ENCODE measurements at places on chromosomes 13 and 19. TPM values are rescaled to one million over a fixed set of nuclear protein-coding genes. Genes with fewer than 3 reads are reported as not detected.

DNA sequence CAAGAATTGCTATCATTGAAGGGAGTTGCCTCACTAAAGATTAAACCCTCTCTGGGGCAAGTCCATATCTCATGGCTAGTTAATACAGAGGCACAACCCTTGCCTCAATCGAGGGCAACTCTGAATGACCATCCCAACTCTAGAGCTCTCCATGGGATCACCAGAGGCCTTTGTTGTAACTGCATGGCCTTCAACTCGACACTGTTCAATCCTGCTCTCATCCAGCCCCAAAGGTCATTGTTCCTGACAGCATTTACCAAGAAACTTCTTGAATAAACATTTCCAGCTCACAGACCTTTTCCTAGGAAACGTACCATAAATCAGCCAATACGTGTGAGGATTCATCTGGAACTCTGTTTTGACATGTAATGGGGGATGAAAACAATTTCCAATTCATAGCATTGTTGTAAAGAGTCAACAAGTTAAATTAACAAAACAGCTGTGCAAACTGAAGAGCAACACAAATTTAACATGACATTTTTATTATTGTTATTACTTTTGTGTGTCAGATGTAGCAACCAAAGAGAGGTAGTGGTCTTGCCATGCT is 452.7 kb downstream of the SUCLA2 start:
- H3K4me1 ChIP-seq: no peaks in the 10 kb centered on the region
- H3K27me3 ChIP-seq: no peaks in the 10 kb centered on the region
- no peak for DNase-seq
- no peak overlapping the region for H3K4me3 ChIP-seq

- peak within 1 kb of the TSS; percentile 7 for H3K27ac ChIP-seq
- peaks cover 5% of the 10 kb centered on the region for H3K27me3 ChIP-seq
- H3K36me3 ChIP-seq: no peaks in the 10 kb centered on the region
- no peaks in the 10 kb centered on the region for H3K4me1 ChIP-seq
Measured at GRCh38 chr19:44905437-44906160, at the start of gene APOE. APOE (plus strand) TSS chr19:44905796; CDS start chr19:44906625, 829 bp downstream.

- H3K36me3 ChIP-seq: no peaks in the 10 kb centered on the region
- no peaks in the 10 kb centered on the region for H3K27me3 ChIP-seq
- peak; percentile 56 for DNase-seq
- H3K4me3 ChIP-seq: no peak overlapping the region
Measured at GRCh38 chr19:29098863-29099481, 114.0 kb downstream of the UQCRFS1 start.

GRCh38 chr19:36169084-36169760 is 17.0 kb upstream of the COX7A1 start:
- no peaks in the 10 kb centered on the region for H3K4me1 ChIP-seq
- no peak overlapping the region for H3K4me3 ChIP-seq
- peak overlapping the region; percentile 49 for H3K27ac ChIP-seq
- DNase-seq: no peak
- no peaks in the 10 kb centered on the region for H3K36me3 ChIP-seq

GRCh38 chr13:32427852-32428580 is at the start of gene N4BP2L1:
N4BP2L1 (minus strand) TSS chr13:32428130; CDS start chr13:32428082, 48 bp downstream.
- no peaks in the 10 kb centered on the region for H3K27me3 ChIP-seq
- no peaks in the 10 kb centered on the region for H3K36me3 ChIP-seq
- peak within 1 kb of the TSS; percentile 97 for H3K4me3 ChIP-seq

DNA sequence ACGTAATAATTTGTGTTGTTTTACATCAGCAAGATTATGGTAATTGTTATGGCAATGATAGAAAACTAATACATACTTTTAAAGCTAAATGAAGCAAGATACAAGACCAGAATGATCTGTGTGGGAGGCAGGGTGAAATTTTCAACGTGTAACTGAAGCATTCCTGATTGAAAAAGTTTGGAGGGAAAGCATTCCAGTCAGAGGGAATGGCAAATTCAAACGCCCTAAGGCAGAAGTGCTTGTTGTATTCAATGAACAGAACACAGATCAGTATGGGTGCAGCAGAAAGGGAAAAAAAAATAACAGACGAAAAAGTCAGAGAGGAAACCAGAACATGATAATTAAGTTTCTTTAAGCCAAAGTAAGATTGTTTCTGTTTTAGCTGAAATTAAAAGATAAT is 928.5 kb upstream of the SLITRK1 start:
- no peak overlapping the region for H3K27ac ChIP-seq
- no peaks in the 10 kb centered on the region for H3K36me3 ChIP-seq
- H3K27me3 ChIP-seq: no peaks in the 10 kb centered on the region
- no peak for DNase-seq

DNA sequence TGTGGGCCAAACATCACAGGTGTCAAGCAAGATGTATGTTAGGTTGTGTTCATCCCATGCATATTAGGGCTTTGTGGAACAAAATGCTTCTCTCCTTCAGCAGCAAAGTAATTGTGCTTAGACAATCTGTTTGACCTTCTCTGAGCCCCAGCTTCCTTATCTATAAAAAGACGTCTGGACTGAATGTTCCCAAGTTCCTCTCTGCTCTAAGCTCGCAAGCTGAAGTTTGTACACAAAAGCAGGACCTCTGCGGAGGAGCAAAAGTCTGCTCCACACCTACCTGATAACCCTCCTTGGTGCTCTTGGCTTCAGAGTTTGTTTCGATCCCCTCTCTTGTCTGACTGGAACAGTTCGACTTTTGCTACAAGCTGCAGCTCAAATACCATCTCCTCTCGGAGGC is 95.7 kb upstream of the UBL3 start:
- H3K27ac ChIP-seq: no peak overlapping the region
- H3K4me3 ChIP-seq: no peak overlapping the region
- H3K4me1 ChIP-seq: no peaks in the 10 kb centered on the region

DNA sequence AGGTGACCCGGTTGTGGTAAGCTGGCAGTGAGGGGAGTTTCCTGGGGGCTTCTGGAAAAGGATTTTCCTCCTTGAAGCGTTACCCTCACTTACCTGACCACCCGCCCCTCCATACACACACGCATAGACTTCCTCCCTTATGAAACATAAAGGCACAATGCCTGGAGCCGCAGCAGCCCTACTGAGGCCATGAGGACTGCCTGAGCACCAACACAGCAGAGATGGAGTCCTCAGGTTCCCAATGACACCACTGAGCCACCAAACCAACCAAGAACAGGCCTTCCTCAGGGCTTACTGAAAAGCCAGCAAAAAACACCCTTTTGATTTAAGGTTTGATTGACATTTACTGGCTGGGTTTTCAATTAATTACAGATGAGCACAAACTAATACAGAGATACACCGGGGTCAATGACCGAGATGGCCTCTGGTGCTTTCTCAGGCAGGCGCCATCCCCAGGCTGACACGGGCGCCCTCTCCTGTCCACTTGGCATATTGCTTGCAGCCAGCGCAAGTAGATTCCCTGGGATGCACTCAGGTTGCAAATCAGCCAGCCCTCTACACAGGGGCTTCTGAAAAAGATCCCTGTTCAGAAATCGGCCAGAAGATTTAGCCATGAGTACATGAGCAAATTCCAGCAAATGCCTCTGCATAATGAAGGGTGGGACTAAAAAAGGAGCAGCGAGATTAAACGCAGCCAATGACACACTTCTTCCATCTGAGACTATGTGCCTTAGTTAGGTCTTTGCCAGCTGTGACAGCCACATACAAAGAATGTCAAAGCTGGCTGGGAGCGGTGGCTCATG is 14.8 kb downstream of the OPA3 start:
- no peaks in the 10 kb centered on the region for H3K27me3 ChIP-seq
- H3K4me1 ChIP-seq: no peaks in the 10 kb centered on the region
- no peak overlapping the region for H3K27ac ChIP-seq
- H3K36me3 ChIP-seq: no peaks in the 10 kb centered on the region
- no peak for DNase-seq

Gene CNMD
- not detected for total RNA-seq

DNA sequence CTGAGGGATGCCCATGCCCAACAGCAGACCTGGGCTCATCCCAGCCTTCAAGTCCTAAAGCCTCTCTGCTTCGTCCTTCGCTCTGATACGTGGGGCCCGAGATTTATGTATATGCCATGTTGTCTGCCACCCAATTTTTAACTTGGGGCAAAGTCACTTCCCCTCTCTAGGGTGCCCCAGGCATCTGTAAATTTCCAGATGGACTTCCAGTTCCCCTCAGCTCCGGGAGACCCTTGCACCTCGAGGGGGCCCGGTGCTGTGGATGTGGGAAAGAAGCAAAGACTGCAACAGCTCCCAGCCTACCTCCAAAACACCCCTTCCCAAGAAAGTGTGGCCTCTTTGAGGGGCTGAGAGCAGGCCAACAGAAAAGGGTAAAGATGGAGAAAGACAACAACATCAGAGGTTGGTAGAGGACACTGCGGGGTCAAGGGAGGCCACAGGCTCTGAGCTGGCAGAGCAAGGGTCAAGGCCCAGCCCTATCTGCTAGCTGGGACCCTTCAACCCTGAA is 97.4 kb downstream of the STK24 start:
- no peaks in the 10 kb centered on the region for H3K27me3 ChIP-seq
- no peak for DNase-seq
- H3K4me1 ChIP-seq: peaks cover 33% of the 10 kb centered on the region
- no peak overlapping the region for H3K4me3 ChIP-seq
- H3K27ac ChIP-seq: peak overlapping the region; percentile 79
- H3K36me3 ChIP-seq: no peaks in the 10 kb centered on the region

DNA sequence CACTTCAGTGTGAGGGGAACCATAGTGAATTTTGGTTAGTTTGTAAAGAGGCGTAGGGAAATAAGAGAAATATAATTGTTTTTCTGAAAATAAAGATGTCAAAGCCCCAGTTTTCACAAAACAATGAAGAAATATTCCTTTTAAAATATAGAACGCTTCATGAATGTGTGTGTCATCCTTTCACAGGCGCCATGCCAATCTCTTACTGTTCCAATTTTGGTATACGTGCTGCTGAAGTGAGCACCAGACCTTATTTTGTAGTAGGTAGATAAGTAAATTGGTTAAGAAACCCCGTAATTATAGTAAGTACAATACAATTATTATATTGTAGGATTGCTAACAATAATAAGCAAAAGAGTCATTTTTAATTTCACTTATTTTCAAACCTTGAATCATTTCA is 43.3 kb downstream of the NAA16 start:
- DNase-seq: no peak
- H3K4me3 ChIP-seq: no peak overlapping the region
- H3K27ac ChIP-seq: no peak overlapping the region
- H3K4me1 ChIP-seq: no peaks in the 10 kb centered on the region
- no peaks in the 10 kb centered on the region for H3K27me3 ChIP-seq

GRCh38 chr13:45063261-45063860 is 56.9 kb upstream of the GTF2F2 start:
- H3K27me3 ChIP-seq: no peaks in the 10 kb centered on the region
- no peaks in the 10 kb centered on the region for H3K4me1 ChIP-seq
- no peak overlapping the region for H3K27ac ChIP-seq
- no peak overlapping the region for H3K4me3 ChIP-seq
- no peaks in the 10 kb centered on the region for H3K36me3 ChIP-seq

Gene PLVAP
- 51.2 TPM for total RNA-seq

GRCh38 chr13:105016266-105016665 is 1519.2 kb downstream of the EFNB2 start:
- no peaks in the 10 kb centered on the region for H3K27me3 ChIP-seq
- H3K27ac ChIP-seq: no peak overlapping the region
- H3K4me3 ChIP-seq: no peak overlapping the region
- DNase-seq: no peak

GRCh38 chr13:105259426-105259825 is 1276.0 kb downstream of the EFNB2 start:
- H3K4me3 ChIP-seq: no peak overlapping the region
- H3K36me3 ChIP-seq: no peaks in the 10 kb centered on the region
- H3K27me3 ChIP-seq: no peaks in the 10 kb centered on the region
- no peak for DNase-seq
- H3K4me1 ChIP-seq: no peaks in the 10 kb centered on the region

GRCh38 chr19:4971424-4971793 is 2.5 kb downstream of the KDM4B start:
- DNase-seq: no peak
- no peaks in the 10 kb centered on the region for H3K27me3 ChIP-seq
- no peaks in the 10 kb centered on the region for H3K36me3 ChIP-seq
- peak overlapping the region; percentile 60 for H3K4me3 ChIP-seq

Gene TMC4
- total RNA-seq: 1.3 TPM

GRCh38 chr19:19737559-19738332 is 4.8 kb upstream of the ZNF14 start:
- no peaks in the 10 kb centered on the region for H3K36me3 ChIP-seq
- no peak overlapping the region for H3K4me3 ChIP-seq
- no peaks in the 10 kb centered on the region for H3K4me1 ChIP-seq
- H3K27ac ChIP-seq: no peak overlapping the region
- no peak for DNase-seq

DNA sequence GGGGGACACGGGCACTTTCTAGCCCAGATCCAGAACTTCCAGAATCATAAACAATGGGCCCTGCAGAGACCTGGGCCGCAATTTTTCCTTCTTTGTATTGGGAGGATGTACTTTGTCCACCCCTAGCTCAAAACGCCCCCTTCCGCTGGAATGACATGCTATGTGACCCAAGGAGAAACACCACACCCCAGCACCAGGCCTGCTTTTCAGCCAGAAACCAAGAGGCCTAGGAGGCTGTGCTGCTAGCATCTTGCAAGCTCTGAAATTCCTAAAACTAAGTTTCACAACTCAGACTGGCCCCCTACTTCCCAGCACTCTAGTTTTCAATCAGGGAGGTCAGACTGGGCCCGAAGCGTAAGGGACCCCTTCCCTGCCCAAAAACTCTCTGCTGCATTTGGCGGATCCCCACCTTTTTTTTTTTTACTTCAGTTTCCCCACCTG is 538 bp downstream of the LSM4 start:
- no peaks in the 10 kb centered on the region for H3K36me3 ChIP-seq
- peaks cover 10% of the 10 kb centered on the region for H3K4me1 ChIP-seq
- DNase-seq: no peak
- no peaks in the 10 kb centered on the region for H3K27me3 ChIP-seq
- peak overlapping the region; percentile 78 for H3K27ac ChIP-seq
- peak overlapping the region; percentile 63 for H3K4me3 ChIP-seq

DNA sequence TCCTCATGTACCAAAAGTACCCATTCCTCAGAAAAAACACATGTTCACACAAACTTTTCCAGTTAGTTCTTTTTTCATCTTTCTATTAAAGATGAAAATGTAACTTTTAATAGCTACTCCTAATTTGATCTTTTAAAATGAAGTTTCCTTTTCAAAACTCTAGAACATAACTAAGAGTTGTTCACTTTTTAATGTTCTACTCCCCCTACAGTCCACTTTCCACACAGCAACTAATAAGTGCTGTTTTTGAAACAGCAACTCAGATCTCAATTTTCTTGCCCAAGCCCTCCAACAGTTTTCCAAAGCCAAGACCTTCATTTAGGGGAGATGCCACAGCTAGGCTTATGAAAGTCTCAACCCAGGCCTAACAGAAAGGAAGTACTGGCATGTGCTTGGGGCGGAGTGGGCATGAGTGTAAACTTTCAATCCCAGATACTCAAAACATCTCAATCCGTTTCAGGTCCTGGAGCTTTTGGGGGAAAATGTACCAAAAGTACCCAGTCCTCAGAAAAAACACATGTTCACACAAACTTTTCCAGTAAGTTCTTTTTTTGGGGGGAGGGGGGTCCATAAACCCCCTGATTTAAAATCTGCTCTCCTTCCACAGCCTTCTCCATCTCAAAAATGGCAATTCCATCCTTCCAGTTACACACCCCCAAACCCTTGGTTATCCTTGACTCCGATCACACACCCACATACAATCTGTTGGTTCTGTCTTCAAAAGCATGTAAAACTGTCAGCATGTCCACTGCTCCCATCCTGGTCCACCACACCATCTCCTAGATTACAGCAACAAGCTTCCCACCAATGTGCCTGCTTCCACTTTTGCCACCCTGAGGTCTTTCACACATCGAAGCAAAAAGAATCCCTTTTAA is 2.0 kb downstream of the FBL start:
- no peak overlapping the region for H3K27ac ChIP-seq
- H3K4me1 ChIP-seq: no peaks in the 10 kb centered on the region
- H3K27me3 ChIP-seq: no peaks in the 10 kb centered on the region
- H3K4me3 ChIP-seq: no peak overlapping the region
- H3K36me3 ChIP-seq: no peaks in the 10 kb centered on the region

Gene PROZ
- total RNA-seq: not detected

Measured in uterus (tissue), 4 donors.